Endothelial cell of umbilical vein (primary cell): ENCODE measurements at places on chromosomes 2 and 18. TPM values are rescaled to one million over a fixed set of nuclear protein-coding genes. Genes with fewer than 3 reads are reported as not detected.

The SFT2D3 gene
- total RNA-seq: 4.4 and 4.7 TPM in 2 replicates

The SCYGR3 gene
- not detected in 2 replicates for total RNA-seq

The TMEM182 gene
- total RNA-seq: 0.81 and 0.95 TPM in 2 replicates

The ABCG5 gene
- total RNA-seq: not detected in 2 replicates

DNA sequence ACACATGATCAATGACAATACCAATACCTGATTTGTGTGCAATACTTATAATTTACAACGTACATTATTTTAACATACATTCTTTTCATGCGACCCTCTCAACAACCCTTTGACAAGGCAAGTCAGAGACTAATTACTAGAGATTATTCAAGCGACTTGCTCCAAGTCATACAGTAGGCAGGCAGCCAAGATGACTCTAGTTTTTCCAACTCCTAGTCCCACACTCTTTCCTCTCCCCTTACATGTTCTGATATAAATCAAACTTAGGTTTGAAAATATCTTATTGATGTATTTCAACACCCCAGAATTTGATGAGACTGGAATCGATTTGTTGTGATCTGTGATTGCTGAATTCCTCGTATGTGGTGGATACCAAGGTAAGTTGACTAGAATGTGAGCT is 8.0 kb upstream of the CYP27C1 start:
- H3K27ac ChIP-seq: no peak overlapping the region
- peaks cover 11% of the 10 kb centered on the region for H3K4me1 ChIP-seq
- H3K4me3 ChIP-seq: no peak overlapping the region
- DNase-seq: peak; percentile 19
- no peaks in the 10 kb centered on the region for H3K36me3 ChIP-seq

DNA sequence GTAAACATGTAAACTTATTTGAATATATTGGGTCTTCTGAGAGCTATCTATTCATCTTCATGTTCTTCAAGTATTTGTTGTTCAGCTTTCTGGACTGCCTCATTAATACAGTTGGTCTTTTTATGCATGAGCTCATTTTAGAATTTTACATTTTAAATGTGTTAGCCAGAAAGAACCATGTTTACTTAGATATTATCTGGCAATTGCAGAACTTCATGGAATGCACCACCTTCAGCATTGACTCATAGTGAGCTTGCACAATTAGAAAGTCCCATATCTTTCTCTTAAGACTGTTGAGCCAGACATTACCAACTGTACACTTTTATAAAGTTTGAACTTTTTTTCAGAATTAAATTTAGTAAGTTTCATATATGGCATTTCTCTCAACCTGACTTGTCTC is 536.7 kb downstream of the RIT2 start:
- no peak overlapping the region for H3K27ac ChIP-seq
- DNase-seq: no peak
- no peaks in the 10 kb centered on the region for H3K27me3 ChIP-seq
- no peak overlapping the region for H3K4me3 ChIP-seq

DNA sequence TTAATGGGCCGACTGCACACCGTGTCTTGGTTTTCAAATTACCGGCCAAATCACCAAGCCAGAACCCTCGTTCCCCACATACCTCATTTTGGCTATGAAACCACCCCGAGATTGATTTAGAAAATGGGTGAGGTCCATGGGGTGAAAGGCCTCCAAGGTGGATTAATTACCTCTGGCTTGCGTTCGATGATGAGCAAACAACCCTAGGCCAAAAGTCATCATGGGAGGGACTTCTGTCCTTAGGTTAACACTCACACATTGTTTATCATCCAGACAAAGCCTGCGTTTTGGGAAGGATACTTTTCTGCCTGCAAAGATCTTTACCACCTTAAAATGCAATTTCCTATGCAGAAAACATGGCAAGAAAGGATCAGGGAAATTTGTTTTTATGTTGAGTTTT is 48.5 kb downstream of the GALR1 start:
- H3K27ac ChIP-seq: no peak overlapping the region
- no peaks in the 10 kb centered on the region for H3K4me1 ChIP-seq
- no peak overlapping the region for H3K4me3 ChIP-seq
- no peak for DNase-seq
- no peaks in the 10 kb centered on the region for H3K36me3 ChIP-seq

- no peaks in the 10 kb centered on the region for H3K27me3 ChIP-seq
- no peaks in the 10 kb centered on the region for H3K36me3 ChIP-seq
- no peak overlapping the region for H3K27ac ChIP-seq
- no peak overlapping the region for H3K4me3 ChIP-seq
- peaks cover 11% of the 10 kb centered on the region for H3K4me1 ChIP-seq
- DNase-seq: no peak
Observed at GRCh38 chr2:25379535-25379934, 37.8 kb upstream of the DNMT3A start.

- no peak for DNase-seq
- peaks cover 11% of the 10 kb centered on the region for H3K4me1 ChIP-seq
- peak overlapping the region; percentile 30 for H3K4me3 ChIP-seq
- no peak overlapping the region for H3K27ac ChIP-seq
- H3K36me3 ChIP-seq: peaks cover 8% of the 10 kb centered on the region
- no peaks in the 10 kb centered on the region for H3K27me3 ChIP-seq
Observed at GRCh38 chr18:25164211-25164847, 187.6 kb downstream of the ZNF521 start.

DNA sequence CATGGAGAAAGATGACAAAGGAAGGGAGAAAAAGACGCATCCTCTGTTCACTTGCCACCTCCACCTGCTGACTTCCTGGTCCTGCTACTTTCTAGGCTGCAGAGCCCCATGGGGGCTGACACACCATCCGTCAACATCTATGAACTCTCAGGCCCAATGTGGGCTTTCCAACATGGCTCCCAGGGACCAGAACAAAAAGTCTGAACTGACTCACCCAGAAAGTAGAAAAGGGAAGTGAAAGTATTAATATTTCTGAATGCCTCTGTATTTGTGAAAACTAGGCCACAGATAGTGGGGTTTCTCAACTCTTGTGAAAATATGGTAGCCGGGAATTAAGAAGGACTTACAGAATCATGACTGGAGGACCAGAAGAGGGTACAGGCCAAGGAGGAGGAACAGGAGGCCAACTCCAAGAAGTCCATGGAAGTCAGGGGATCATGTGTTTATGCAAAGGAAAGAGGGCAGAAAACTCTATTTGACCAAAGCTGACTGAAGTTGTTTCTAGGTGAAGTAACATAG is 123.1 kb upstream of the CAB39 start:
- peaks cover 3% of the 10 kb centered on the region for H3K4me1 ChIP-seq
- no peak overlapping the region for H3K4me3 ChIP-seq
- no peak for DNase-seq
- H3K27me3 ChIP-seq: no peaks in the 10 kb centered on the region
- H3K36me3 ChIP-seq: no peaks in the 10 kb centered on the region

- no peaks in the 10 kb centered on the region for H3K27me3 ChIP-seq
- H3K4me1 ChIP-seq: no peaks in the 10 kb centered on the region
- no peak overlapping the region for H3K27ac ChIP-seq
- H3K4me3 ChIP-seq: no peak overlapping the region
- no peaks in the 10 kb centered on the region for H3K36me3 ChIP-seq
Observed at GRCh38 chr2:140177086-140177485, 1396.9 kb upstream of the NXPH2 start.

- no peak overlapping the region for H3K4me3 ChIP-seq
- no peak overlapping the region for H3K27ac ChIP-seq
- DNase-seq: peak; percentile 71
- H3K27me3 ChIP-seq: no peaks in the 10 kb centered on the region
Observed at GRCh38 chr2:152189622-152190495, 14.3 kb upstream of the STAM2 start.

- H3K36me3 ChIP-seq: no peaks in the 10 kb centered on the region
- H3K27me3 ChIP-seq: no peaks in the 10 kb centered on the region
- no peak for DNase-seq
- no peak overlapping the region for H3K4me3 ChIP-seq
- no peaks in the 10 kb centered on the region for H3K4me1 ChIP-seq
Observed at GRCh38 chr2:137223722-137224121, 458.4 kb downstream of the THSD7B start.

GRCh38 chr2:239322416-239323086 is 78.3 kb downstream of the HDAC4 start:
- DNase-seq: peak; percentile 64
- no peaks in the 10 kb centered on the region for H3K36me3 ChIP-seq
- H3K27me3 ChIP-seq: no peaks in the 10 kb centered on the region
- peaks cover 23% of the 10 kb centered on the region for H3K4me1 ChIP-seq
- no peak overlapping the region for H3K27ac ChIP-seq

DNA sequence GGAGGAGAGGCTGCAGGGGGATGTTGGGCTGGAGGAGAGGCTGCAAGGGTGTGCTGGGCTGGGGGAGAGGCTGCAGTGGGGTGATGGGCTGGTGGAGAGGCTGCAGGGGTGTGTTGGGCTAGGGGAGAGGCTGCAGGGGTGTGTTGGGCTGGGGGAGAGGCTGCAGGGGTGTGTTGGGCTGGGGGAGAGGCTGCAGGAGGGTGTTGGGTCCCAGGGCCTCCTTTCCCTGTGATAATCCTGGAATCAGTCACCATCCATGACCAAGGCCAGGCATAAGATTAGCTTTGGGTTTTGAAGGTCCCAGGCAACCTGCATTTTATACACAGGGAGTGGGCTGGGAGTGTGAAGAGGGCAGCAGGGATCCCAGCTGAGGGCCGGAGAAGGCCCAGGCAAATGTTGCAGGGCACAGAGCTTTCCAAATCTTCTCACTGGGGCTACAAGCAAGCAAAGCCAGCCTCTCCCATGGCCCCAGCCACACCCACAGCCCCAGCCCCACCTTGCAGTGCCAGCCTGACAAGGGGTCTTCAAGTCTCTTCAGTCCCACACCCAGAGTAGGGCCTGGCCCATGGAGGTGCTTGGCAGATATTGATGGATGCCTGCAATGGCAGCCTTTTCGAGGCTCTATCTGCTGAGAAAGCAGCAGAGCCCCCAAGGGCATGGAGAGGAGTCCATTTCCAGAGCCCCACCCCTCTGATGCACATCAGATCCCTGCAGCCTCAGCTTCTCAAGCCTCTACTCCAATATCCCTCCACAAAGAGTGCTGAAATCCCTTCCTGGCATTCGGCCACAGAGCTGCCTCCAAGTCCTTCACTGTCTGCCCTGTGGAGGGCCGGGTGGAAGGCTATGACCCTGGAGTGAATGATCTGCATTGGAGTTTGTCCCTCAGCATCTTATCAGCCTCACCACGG is 50.3 kb upstream of the GLI2 start:
- no peak overlapping the region for H3K27ac ChIP-seq
- no peak for DNase-seq
- H3K27me3 ChIP-seq: peaks cover 5% of the 10 kb centered on the region

- no peak for DNase-seq
- no peaks in the 10 kb centered on the region for H3K36me3 ChIP-seq
- no peaks in the 10 kb centered on the region for H3K4me1 ChIP-seq
- H3K27ac ChIP-seq: no peak overlapping the region
Observed at GRCh38 chr2:222271854-222272253, 26.9 kb downstream of the PAX3 start.

- no peak for DNase-seq
- H3K27me3 ChIP-seq: no peaks in the 10 kb centered on the region
- no peaks in the 10 kb centered on the region for H3K36me3 ChIP-seq
- H3K4me1 ChIP-seq: no peaks in the 10 kb centered on the region
Observed at GRCh38 chr18:35731701-35732100, 150.2 kb downstream of the GALNT1 start.

DNA sequence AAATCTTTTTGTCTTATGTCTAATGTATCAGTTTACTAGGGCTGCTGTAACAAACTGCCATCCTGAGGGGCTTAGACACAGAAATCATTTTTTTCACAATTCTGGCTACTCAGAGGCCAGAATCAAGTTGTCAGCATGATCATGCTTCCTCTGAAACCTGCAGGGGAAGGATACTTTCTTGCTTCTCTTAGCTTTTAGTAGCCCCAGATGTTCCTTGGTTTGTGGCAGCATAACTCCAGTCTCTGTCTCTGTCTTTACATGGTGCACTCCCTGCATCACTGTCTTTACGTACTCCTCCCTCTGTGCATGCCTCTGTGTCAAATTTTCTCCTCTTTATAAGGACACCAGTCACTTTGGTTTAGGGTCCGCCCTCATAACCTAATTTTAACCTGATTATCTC is 2.0 kb upstream of the SCN3A start:
- H3K4me1 ChIP-seq: no peaks in the 10 kb centered on the region
- peaks cover 1% of the 10 kb centered on the region for H3K27me3 ChIP-seq
- H3K27ac ChIP-seq: no peak overlapping the region
- H3K36me3 ChIP-seq: no peaks in the 10 kb centered on the region
- no peak for DNase-seq

- no peaks in the 10 kb centered on the region for H3K4me1 ChIP-seq
- H3K27ac ChIP-seq: no peak overlapping the region
- H3K4me3 ChIP-seq: no peak overlapping the region
- no peaks in the 10 kb centered on the region for H3K27me3 ChIP-seq
Observed at GRCh38 chr2:238811759-238812158, 36.1 kb upstream of the TWIST2 start.

DNA sequence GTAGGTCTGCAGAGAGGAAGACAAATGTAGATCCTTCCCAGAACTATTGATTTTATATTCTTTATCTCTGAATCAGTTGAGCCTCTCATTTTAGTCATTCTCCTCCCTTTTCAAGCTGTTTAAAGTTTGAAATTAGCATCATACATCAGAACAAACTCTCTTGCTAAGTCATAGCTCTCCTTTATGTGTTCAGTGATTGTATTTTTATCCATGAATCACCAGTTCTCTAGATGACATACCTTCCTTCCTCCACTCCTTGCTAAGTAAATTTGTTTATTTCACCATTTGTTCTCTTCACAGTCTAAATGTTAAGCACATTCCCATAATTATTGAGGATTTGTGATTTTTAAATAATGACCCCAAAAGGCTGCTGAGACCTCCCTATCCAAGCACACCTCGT is 63.5 kb upstream of the RAPGEF4 start:
- H3K4me3 ChIP-seq: no peak overlapping the region
- H3K4me1 ChIP-seq: peaks cover 17% of the 10 kb centered on the region
- H3K27me3 ChIP-seq: no peaks in the 10 kb centered on the region
- DNase-seq: peak; percentile 64
- peak overlapping the region; percentile 21 for H3K27ac ChIP-seq
- no peaks in the 10 kb centered on the region for H3K36me3 ChIP-seq

- no peaks in the 10 kb centered on the region for H3K36me3 ChIP-seq
- no peaks in the 10 kb centered on the region for H3K27me3 ChIP-seq
- no peaks in the 10 kb centered on the region for H3K4me1 ChIP-seq
- no peak for DNase-seq
- H3K27ac ChIP-seq: no peak overlapping the region
Observed at GRCh38 chr18:5787936-5788335, 107.4 kb downstream of the TMEM200C start.

DNA sequence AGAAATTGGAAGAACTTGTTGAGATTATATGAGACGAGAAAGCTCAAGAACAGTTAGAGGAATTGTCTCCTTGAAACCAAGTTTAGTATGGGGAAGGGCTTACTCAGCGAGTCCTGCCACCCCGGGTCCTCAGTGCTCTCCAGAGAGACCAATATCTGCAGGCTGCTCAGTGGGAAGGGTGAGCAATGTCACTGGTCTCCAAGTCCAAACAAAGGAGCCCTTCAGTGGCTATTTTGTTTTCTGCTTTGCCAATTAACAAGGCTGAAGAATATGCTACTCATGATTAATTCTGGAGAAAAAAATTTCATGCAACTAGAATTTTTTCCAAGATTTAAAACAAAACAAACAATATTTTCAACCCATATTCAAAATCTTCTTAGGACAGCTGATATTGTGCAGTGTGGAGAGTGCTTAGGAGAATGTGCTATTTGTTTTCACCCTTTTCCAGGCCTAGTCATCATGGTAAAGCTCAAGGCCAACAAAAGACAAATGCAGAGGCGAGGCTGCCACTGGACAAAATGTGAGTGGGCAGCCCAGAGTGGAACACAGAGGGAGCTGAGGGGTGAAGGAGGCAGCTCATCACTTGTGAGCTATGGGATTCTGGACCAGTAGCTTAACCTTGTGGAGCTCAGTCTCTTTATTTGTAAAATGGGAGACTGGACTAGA is 83.8 kb upstream of the TMEM17 start:
- DNase-seq: no peak
- H3K36me3 ChIP-seq: no peaks in the 10 kb centered on the region
- no peaks in the 10 kb centered on the region for H3K4me1 ChIP-seq
